Fibroblast of lung (primary cell): ENCODE measurements at places on chromosomes 4 and X. TPM values are rescaled to one million over a fixed set of nuclear protein-coding genes. Genes with fewer than 3 reads are reported as not detected.

INTU gene
- total RNA-seq: 9.5 and 9.6 TPM in 2 replicates

RIBC1 gene
- 0.77 and 1.3 TPM in 2 replicates for total RNA-seq

TMSB15C gene
- 2.6 and 4.1 TPM in 2 replicates for total RNA-seq

SCLT1 gene
- 10.3 and 16.2 TPM in 2 replicates for total RNA-seq

TRAPPC2 gene
- 13.9 and 22.0 TPM in 2 replicates for total RNA-seq

TBC1D8B gene
- 5.4 and 9.1 TPM in 2 replicates for total RNA-seq

DNA sequence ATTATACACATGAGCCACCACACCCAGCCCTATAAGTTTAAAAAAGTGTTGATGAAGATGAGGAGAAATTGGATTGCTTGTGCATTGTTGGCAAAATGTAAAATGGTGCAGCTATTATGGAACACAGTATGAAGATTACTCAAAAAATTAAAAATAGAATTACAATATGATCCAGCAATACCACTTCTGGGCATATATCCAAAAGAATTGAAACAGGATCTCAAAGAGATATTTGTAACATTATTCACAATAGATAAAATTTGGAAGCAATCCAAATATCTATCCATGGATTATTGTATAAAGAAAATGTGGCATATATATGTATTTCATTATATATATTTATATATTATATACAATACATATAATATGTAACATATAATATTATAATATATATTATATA, 515.6 kb upstream of the GNPDA2 start:
- no peaks in the 10 kb centered on the region for H3K36me3 ChIP-seq
- H3K4me3 ChIP-seq: no peak overlapping the region
- H3K27me3 ChIP-seq: no peaks in the 10 kb centered on the region
- no peak overlapping the region for H3K27ac ChIP-seq

DNA sequence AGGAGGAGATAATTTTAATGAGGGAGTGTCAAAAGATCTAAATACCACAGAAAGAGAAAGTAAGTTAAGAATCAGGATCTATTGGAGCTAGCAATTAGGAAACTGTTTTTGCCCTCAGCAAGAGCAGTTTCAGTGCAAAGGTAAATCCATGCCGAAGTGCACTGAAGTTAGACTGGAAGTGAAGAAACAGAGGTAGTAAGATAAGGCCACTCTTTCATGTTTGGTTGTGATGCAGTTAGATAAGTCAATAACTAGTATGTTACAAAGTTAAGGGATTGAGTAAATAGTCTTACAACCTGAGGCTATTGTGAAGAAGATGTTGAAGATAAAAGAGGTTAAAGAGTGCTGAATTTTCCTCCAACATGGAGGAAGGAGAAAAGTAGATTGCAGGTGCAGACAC, 46.7 kb upstream of the UCP1 start:
- DNase-seq: no peak
- H3K36me3 ChIP-seq: no peaks in the 10 kb centered on the region
- no peak overlapping the region for H3K4me3 ChIP-seq
- no peak overlapping the region for H3K27ac ChIP-seq
- no peaks in the 10 kb centered on the region for H3K4me1 ChIP-seq

- H3K27ac ChIP-seq: no peak overlapping the region
- H3K4me1 ChIP-seq: no peaks in the 10 kb centered on the region
- H3K4me3 ChIP-seq: no peak overlapping the region
- H3K36me3 ChIP-seq: peaks cover 2% of the 10 kb centered on the region
- no peak for DNase-seq
- H3K27me3 ChIP-seq: no peaks in the 10 kb centered on the region
These were observed 172.2 kb downstream of the DCLK2 start for GRCh38 chr4:150250293-150250997.

- H3K4me1 ChIP-seq: no peaks in the 10 kb centered on the region
- H3K27ac ChIP-seq: no peak overlapping the region
- H3K36me3 ChIP-seq: no peaks in the 10 kb centered on the region
- peak; percentile 34 for DNase-seq
- H3K27me3 ChIP-seq: no peaks in the 10 kb centered on the region
These were observed 321.0 kb upstream of the CXXC4 start for GRCh38 chr4:104815665-104816064.

DNA sequence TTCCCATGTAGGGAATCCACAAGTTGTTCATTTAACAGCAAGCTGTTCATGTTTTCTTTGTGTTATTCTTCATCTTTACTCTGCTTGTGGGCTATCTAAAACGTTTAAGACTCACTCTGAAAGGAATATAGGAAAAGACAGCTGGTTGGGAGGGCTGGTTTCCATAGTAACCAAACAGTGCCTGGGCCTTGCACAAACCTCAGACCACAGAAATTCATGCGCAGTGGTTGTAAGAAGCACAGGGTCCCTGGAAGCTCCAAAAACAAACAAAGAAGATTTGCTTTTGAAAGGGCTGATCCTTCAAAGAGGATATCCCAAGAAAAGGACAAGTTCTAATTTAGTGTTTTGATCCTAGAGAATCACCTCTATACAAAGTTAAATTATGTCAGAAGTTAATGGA, 7.8 kb downstream of the SERTM2 start:
- no peak overlapping the region for H3K27ac ChIP-seq
- no peaks in the 10 kb centered on the region for H3K36me3 ChIP-seq
- no peak overlapping the region for H3K4me3 ChIP-seq
- DNase-seq: peak; percentile 80

- H3K27ac ChIP-seq: no peak overlapping the region
- no peak for DNase-seq
- no peaks in the 10 kb centered on the region for H3K36me3 ChIP-seq
- H3K4me1 ChIP-seq: no peaks in the 10 kb centered on the region
- H3K27me3 ChIP-seq: peaks cover 81% of the 10 kb centered on the region
These were observed 2.1 kb upstream of the PITX2 start for GRCh38 chr4:110624904-110625494.

GRCh38 chrX:104742355-104742754, 176.4 kb downstream of the IL1RAPL2 start:
- DNase-seq: peak; percentile 3
- H3K36me3 ChIP-seq: no peaks in the 10 kb centered on the region
- H3K27ac ChIP-seq: no peak overlapping the region
- no peak overlapping the region for H3K4me3 ChIP-seq
